ENCODE measurements at places on chromosomes 5 and 9.

- DNase-seq = no peak
Measured at GRCh38 chr9:91724609-91725505, 225.2 kb downstream of the ROR2 start.

- no peak for DNase-seq
Measured at GRCh38 chr5:655406-655805, 37.7 kb downstream of the TPPP start.

DNA sequence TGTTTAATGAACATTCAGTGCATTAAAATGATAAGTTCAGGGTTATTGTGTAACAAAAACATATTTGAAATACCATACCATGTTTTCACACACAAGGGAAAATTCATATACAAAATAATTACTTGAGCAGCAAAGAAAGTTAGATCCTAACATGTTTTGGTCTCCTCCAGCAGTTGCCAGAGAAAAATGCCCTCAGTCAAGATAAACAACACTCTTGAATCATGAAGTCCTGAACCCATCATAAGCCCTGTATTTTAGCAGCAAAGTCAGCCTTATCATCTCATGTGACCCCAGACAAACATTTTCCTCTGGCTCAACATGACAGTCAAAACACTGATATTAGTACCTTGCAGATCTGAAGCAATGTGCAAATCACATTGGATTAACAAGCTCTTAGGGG, 1541.1 kb upstream of the WWC1 start:
- DNase-seq = no peak

DNA sequence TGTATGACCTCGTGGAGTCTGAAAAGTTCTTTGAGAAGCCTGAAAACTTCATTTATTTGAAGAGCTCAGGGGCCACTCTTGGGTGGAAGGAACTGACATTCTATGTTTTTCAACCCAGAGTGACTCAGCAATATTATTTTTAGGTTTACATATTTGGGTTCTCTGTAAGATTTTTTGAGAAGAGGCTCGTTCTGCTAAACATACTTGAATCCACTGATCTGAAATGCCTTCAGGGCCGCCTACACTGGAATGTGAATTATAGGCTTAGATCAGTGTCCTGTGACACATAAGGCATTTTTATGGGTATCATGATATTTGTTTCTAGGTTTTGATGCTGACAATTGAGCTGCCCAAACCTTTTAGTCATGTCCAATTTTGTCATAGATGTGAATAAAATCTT, 86.2 kb downstream of the PSAT1 start:
- DNase-seq = no peak

DNA sequence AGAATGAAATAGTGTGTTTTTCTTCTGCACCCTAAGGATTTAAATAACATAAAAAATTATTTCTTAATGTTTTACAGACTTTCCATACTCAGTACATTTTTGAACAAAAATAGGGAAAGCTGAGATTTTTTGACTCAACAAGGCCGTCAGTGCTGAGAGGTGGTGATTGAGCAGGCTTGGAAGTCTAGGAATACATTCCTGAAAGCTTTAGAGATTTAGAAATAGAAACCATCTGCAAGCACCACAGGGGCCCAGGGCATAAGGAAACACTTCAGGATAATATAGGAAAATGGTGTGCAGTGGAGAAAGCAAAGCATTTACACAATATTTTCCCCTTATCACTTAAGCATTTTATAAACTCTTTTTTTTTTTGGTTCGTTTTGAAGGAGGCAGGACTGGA, 5.2 kb downstream of the BASP1 start:
- no peak for DNase-seq

- DNase-seq = no peak
Measured at GRCh38 chr5:145750199-145750598, 84.9 kb downstream of the PRELID2 start.

Measured in activated naive CD4-positive, alpha-beta T cell (primary cell).